ENCODE measurements at places on chromosomes 3 and 15.
A peak's percentile ranks its signal among the peaks of the same experiment; 100 is the strongest.

DNA sequence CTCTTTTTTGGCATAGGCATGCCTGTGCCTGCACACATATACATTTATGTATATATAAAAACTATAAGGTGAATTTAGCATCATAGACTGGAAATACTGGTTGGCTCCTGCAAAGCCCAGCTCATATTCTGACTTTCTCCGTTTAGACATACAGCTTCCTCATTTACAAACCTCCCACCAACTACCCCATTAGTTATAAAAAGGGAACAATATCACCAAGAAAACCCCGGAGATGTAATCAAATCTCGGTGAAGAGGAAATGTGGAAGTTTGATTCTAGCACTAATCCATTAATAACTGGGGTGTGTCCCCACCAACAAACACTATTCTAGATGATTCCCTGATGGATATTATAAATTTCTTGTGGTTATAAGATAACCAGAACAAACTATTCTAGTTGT, 517.7 kb upstream of the TBL1XR1 start:
- no peak for DNase-seq

DNA sequence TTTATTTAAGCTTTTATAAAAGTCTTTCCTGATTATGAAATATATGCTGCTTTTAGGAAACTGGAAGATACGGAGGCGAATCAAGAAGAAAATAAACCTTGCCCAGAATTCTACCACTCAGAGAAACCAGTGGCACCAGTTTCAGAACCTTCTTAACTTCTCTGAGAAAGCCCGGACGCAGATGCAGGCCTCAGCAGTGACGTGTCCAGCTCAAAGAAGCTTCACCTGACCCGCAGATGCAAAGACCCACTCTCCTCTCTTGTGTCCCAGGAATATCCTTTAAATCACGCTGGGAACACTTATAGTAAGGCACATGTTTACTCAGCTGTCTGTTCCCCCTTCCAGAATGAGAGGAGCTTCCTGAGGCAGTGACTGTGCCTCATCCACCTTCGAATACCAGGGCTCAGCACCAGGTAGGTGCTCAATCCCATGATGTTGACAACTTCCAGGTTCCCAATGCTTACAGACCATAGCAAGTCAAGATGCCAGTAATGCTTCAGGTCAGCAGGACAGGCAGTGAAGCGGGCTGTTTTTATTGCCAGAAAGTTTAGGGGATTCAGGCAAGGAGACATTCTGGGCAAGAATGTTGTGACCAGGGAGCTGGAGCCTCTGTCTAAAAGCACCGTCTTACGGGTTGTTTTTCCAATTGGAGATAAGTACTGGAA, 39.9 kb upstream of the LDHAL6B start:
- no peak for DNase-seq

DNA sequence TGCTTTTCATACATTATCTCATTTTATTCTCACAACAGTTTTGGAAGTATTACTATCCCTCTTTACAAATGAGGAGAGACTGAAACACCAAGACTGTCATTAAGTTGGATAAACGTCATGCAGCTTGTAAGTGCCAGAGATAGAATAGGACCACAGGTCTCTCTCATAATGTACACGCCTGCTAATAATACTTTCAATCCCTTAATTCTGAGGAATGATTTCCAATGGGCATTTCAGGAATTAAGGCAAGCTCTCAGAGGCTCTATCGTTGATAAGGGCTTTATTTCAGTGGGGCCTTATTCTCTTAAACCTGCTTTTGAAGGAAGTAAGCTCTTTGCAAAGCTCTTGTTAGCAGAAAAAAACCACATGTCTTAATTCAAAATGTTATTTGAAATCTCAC, 229.1 kb downstream of the NFKBIZ start:
- no peak for DNase-seq

DNA sequence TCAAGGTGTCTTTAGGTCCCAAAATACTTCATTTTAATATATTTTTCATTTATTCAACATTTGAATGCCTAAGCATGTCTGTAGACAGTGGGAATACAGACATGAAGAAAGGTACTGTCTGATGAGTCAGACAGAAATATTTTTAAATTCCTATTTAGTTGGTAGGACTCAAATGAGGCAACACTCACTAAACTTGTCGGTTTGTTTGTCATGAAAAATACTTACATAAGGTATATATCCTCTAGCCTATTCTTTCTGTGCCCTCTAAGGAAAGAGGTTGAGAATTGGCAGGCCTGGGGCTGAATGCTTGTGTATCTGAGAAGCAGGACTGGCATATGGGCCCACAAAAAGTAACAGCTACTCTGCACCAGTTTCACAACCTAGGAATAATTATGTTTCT, 423.6 kb upstream of the MDFIC2 start:
- no peak for DNase-seq

DNA sequence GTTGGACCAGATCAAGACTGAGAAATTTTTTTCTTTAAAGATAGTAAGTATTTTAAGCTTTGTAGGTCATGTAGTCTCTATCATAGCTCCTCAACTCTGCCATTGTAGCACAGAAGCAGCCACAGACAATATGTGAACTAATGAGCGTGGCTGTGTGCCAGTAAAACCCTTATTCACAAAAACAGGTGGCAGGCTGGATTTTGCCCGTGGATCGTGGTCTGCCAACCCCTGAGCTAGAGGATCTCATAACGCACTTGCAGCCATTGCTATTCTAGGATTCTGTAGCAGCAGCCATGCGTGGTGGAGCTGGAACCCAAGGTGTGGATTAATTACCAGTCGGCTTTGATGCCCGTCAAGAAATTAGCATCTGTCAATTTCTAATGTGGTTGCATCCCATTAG, 68.7 kb upstream of the PLXNA1 start:
- DNase-seq, result no peak

GRCh38 chr3:171038342-171038741, 11.8 kb upstream of the SLC2A2 start:
- no peak for DNase-seq

DNA sequence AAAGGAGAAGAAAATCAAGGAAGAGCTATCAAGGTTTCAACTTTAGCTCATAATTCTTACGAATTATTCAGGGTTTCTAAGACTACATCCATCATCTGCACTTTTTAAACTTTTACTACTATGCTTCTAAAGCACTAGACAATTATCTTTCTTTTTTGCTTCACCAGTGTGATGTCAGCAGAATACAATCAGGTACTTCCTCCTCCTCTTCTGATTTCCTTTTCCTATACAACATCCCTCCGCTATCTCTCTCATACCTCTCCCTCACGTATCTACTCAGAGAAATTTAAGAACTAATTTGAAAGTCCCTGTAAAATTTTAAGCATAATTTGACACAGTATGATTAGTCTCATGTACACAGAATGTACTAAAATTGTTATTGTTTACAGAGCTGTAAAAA, 47.3 kb upstream of the USP50 start:
- DNase-seq, result no peak

- peak; percentile 52 for DNase-seq
These were observed 36.7 kb downstream of the HMCES start for GRCh38 chr3:129315223-129315997.

DNA sequence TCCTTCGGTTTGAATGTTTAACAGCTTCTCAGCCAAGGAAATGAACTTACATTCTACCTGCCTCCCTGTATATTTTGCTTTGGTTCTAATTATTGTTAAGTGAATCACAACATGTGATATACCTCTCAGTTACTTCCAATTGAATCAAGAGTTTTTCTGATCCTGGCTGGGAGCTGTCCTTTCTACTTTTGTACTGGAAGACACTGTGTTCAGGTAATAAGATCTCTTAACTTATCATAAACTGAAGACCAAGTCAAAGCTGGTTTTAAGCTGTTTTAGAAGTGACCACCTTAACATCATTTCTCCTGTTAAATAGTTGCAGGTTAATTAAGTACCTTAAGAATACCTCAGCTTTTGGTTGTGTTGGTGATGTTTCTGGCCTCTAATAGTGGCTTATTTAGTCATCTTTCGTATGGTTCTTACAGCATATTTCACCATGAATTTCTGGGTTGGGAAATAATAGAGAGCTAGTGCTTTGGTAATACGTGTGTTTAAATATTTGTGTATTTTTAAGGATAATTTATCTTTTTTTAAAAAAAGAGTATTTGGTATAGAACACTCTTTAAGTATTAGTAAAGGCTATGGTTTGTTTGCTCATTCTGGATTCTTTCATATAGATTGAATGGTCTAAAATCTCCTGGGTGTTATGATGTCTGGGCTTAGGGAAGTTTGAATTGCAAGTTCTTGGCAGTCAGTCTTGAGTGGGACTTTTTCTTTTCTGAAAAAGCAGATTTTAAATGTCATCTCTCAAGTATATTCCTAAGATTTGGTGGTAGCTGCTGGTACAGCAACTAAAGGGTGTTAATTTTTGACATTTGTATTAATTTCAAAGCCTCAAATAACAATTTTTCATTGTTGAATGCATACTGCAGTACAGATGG, 1.6 kb downstream of the RAB8B start:
- DNase-seq, result no peak

DNA sequence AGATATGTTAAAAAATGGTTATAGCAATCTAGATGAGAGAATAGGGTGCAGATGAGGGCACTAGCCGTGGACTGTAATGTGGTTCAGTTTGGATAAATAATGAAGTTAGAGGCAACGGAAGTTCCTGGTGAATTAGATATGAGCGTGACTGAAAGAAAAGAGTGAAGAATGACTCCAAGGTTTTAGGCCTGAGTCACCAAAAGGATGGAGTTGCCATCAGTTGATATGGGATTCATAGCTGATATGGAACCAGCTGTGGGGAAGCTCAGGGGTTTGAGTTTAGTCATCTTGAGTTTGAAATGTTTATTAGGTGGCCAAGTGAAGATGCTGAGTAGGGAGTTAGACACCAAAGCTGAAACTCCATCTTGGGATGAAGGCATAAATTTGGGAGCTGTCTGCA, 66.2 kb downstream of the SSR3 start:
- DNase-seq, result no peak

- no peak for DNase-seq
These were observed 16.8 kb downstream of the LRRN1 start for GRCh38 chr3:3816034-3816433.

- no peak for DNase-seq
These were observed 172.9 kb upstream of the TOPAZ1 start for GRCh38 chr3:44068753-44069152.

DNA sequence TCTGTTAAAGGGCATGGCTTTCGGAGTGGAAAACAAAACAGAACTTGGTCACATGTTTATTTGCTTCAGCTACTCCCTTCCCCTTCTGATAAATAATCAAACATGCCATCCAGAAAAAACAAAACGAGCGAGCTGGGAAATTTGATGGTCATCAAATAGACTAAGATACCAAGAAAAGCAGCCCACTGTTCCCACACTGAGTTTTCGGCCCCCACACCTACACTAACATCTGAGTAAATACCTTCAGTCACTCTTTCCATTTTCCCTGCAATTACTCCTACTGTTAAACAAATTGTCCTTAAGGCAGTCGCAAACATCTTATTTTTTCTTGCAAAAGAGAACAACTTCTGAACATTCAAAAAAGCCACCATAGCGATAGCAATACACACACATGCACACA, 454.6 kb downstream of the FOXP1 start:
- DNase-seq, result no peak

GRCh38 chr3:48405343-48405881, 24.5 kb downstream of the PLXNB1 start:
- no peak for DNase-seq

DNA sequence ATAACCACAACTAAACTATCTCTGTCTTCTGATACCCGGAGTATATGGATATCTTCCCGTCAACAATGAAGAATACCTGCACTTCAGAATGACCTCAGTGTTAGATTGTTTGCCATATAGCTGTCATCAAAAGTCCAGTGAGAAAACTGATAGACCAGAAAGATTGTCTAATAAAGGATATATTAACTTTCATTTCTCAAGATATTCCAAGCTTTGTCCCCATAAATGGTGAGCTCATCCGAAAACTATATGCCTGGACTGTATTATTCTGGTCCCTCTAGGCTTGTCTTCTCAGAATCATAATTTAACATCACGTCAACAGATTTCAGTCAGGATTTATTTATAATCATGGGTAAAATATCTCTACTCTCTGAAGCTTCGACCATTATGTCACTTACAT, 100.5 kb downstream of the ATP8B4 start:
- DNase-seq, result no peak

DNA sequence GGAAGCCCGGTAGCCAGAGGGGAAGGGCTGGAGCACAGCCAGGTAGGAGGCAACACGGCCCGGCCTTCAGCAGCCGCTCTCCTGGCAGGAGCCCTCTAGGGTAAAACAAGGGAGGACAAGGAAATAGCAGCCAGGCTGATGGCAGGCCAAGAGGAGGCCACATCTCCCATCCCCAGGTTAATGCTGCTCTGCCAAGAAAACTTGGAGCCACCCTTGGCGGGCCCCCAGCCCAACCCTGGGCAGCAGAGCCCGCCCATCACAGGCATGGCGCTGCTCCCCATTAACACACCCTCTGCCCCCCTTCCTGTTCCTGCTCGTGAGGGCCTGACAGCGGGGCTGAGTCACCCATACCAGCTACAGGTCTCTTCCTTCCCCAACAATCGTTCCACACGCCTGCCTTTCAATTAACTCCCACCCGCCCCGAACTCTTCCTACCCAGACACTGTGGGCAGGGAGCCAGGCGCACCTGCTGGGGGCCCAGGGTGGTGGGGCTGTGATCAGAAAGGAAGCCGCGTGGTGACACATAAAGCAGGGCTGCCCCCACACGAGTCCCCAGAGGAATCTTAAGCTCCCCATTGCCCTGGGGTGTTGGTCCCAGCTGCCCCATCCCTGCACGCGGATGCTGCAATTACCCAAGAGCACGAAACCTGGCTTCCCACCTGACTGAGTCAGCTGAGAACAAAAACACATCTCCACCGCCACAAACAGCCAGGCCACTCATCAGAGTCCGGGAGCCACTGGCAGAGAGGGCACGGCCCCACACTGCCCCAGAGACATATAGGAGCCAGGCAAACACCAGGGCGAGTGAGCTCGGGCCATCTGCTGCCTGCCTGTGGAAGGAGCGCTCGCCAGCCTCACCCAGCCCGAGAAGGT, at the start of gene C15orf62:
TSS of gene C15orf62 (plus strand) at position 707 of the 873 bp plus-strand sequence. CDS start 516 bp downstream, outside the sequence.
- peak; percentile 72 for DNase-seq

DNA sequence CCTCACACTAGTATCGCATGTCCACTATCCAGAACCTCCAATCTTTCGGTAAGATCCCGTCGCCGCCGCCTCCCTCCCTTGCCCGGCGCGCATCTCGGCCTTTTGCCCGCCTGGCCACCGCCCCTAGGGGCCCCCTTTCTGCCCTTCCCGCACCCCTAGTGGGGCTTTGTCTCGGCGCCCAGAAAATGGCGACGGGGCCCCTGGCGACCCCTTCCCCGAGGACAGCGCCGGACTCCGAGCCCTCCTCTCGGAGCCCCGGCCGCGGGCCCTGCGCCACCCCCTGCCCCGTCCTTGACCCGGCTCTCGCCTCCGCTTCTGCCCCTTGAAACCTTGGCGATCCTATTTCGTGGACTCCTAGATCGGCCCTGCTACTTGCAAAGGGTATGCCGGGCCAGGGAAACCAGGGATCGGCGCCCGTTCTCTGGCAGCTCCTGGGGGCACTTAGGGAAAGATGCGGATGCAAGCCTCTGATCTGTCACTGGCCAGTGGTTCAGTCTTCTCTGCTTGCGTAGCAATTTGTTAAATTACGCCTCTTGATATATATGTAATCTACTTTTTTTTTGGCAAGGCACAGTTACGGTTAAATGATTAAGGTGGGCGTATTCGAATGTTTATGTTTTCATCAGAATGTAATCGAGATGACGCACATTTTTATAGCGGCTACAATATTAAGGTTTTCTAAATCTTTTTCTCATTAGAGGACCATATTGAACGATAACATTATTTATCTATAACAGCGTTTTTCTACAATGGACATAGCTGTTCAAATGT, 603 bp downstream of the EIF1B start:
- DNase-seq, result peak; percentile 46
